ENCODE measurements at places on chromosomes 12 and 14. TPM values are rescaled to one million over a fixed set of nuclear protein-coding genes. Genes with fewer than 3 reads are reported as not detected.

The CLEC2A gene
- not detected for total RNA-seq

The TSPAN19 gene
- not detected for total RNA-seq

The AGAP2 gene
- 26.9 TPM for total RNA-seq

The CCDC177 gene
- not detected for total RNA-seq

The TSPAN8 gene
- not detected for total RNA-seq

The SLCO1A2 gene
- not detected for total RNA-seq

The KRT79 gene
- total RNA-seq = 0.19 TPM

The DHH gene
- 0.41 TPM for total RNA-seq

The ENDOU gene
- 0.26 TPM for total RNA-seq

The AQP6 gene
- not detected for total RNA-seq

The GPR132 gene
- 49.6 TPM for total RNA-seq

The STYK1 gene
- total RNA-seq = 1.6 TPM

The TEX22 gene
- total RNA-seq = 3.3 TPM

The RNF212B gene
- total RNA-seq = not detected

The IGFBP6 gene
- 9.2 TPM for total RNA-seq

GRCh38 chr14:99964979-99965378 is 100.2 kb upstream of the EVL start:
- no peak for DNase-seq

DNA sequence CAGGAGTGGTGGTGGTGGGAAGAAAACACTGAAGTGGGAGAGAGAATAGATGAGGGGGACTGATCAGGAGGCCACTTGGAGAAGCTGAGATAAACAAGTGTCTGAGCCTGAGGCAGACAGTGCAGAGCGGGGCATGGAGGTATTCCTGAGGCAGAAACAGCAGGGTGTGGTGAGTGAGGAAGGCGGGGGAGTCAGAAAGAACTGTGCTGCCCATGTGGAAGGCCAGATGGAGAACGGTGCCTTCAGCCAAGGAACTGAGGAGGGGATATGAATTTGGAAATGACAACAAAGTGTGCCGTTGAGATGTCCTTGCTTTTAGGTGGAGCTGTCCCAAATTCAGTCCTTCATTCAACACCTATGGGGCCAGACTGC is 13.7 kb downstream of the APPL2 start:
- DNase-seq = no peak

GRCh38 chr12:22257100-22257499 is 77.4 kb downstream of the ST8SIA1 start:
- no peak for DNase-seq

GRCh38 chr12:102976609-102977280 is 19.3 kb downstream of the ASCL1 start:
- no peak for DNase-seq

DNA sequence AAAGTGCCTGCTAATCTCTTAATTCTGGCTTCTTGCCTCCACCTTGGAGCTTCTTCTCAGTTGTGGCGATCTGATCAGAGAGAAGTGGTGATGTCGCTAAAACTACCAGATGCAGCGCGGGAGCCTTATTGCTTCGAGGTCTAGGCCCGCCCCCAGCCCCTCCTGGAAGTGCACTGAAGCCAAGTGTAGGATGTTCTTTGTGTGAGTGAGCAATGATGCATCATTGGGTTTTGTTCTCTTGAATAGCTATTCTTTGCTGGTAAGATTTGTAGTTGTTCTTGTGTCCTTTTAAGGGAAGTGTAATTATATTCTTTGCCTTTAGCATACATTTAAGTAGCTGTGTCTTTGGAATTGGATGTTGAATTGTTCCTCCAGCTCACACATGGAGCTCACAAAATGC is 35.8 kb downstream of the MTHFD1 start:
- peak; percentile 8 for DNase-seq

GRCh38 chr12:51721282-51721940 is 127.1 kb downstream of the FIGNL2 start:
- peak; percentile 65 for DNase-seq

- DNase-seq = no peak
These were observed 44.4 kb upstream of the KCNK13 start for GRCh38 chr14:90017371-90017770.

DNA sequence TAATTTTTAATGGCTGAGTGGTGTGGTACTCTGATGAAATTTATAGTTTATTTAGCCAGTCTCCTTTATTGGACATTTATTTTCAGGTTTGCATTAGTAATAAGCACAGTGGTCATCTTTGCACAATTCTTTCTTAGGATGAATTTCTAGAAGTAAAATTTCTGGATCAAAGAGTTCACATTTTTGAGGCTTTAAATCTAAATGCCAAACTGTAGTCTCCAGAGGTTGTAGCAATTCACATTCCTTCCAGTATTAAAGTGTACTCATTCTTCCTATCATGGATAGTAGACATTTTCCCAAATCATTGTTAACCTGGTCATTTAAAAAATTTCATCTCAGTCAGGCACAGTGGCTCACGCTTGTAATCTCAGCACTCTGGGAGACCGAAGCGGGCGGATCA is 24.8 kb downstream of the SLC39A9 start:
- no peak for DNase-seq

- no peak for DNase-seq
These were observed 8.8 kb upstream of the LGR5 start for GRCh38 chr12:71430756-71431155.

DNA sequence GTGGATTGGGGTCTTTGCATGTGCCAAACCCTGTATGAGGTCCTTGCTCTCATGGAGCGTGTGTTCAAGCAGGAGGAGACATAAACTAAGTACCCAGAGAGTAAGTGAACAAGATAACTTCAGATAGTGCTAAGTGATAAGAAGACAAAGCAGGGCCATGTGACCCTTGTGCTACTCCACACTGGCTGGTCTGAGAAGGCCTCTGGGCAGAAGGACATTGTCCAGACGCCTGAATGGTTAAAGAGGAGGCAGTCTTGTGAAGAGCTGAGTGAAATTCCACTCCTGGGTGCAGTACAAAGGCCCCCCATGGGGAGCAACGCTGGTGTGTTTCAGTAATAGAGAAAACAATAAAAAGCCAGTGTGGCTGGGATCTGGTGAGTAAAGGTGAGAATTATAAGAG is 93.3 kb upstream of the RIC8B start:
- no peak for DNase-seq

DNA sequence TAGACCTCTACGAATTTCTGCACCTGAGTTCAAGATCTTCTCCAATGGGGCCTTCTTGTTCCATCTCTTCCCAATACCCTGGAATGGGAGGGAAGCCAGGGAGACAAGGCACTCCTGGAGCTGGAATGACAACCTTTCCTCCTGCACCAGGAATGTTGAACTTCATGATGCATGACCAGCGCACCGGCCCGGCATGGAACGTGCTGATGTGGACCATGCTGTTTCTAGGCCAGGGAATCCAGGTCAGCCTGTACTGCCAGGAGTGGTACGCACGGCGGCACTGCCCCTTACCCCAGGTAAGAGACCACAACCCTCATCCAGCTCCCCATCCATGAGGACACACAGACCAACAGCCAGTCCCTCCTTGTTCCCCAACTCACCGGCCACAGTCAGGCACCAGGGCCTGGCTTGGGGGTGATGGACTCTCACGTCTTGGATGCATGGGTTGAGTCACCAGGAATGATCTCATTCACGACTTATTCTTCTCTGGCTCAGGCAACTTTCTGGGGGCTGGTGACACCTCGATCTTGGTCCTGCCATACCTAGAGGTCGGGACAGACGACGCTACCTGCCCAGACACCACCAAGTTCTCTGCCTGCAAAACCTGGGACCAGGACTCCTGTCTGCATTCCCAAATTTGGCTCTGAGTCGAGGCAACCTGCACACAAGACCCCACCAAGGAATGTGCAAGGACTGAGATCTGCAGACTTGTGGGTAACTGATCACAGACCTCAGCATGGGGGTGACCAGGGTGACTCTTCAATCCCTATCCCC is 20.5 kb downstream of the SOAT2 start:
- no peak for DNase-seq

- DNase-seq = peak; percentile 6
These were observed 99.9 kb downstream of the PHETA1 start for GRCh38 chr12:111268738-111269572.

DNA sequence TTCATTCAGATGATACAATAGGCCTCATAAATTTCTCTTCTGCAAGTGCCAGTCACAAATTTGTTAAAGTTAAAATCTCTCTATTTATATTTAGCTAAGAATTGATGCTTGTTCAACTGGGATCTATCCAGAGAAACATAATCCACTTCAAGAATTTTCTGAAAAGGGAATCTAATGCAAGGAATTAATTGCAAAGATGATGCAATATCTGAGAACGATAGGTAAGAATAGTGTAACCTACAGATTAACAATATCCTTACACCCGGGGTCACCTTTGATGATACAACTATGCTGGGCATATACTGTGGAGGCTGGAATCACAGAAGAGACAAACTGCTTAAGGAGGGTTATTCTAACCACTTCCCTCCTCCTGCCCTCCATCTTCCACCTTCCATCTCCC is 295.1 kb downstream of the FOXG1 start:
- DNase-seq = no peak

- DNase-seq = no peak
These were observed 46.0 kb upstream of the CCDC175 start for GRCh38 chr14:59622631-59623030.

- no peak for DNase-seq
These were observed 16.0 kb upstream of the KRT86 start for GRCh38 chr12:52258335-52258901.

DNA sequence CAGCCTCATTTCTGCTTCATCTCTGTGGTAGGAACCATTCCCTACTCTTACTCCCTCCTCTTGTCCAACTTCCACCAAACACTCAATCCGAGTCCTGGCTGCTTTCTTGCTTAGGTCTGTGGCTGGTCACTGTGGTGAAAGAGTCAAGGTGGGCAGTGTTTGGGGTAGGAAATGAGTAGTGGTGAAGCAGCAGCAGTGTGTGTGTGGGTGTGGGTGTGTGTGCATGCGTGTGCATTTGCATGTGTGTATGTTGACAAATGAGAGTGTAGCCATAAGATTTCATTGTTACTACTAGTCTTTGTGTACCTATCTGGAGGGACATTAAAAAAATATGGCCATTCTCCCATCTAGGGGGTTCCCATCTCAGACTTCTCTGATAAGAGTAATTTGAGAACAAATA is 78.6 kb upstream of the SCN8A start:
- DNase-seq = no peak

DNA sequence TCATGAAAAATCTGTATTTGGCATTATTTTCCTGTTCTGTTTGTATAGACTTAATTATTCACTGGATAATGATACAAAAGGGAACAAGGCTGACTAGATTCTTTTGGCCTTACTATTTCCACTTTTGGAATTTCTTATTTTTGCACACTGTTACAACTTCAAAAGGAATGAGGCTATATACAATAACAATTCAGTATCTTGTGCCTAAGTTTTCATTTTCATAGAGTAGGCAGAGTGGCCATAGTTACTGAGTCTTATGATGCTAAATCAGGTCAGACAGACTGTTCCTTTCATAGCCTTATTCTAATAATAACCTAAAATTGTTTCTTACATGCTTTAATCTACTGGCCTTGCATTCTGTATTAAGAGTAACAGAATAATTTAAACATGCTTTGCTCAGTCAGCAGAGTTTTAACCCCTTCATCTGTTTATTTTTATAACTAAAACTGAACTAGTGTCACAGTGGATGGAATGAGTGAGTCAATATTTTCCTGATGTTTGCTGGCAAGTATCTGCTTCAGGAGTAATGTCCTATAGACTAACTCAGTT is 10.5 kb downstream of the TTC8 start:
- DNase-seq = no peak

GRCh38 chr14:94682736-94683135 is 70.5 kb downstream of the SERPINA3 start:
- DNase-seq = no peak

GRCh38 chr14:98015921-98016320 is 1218.7 kb downstream of the VRK1 start:
- DNase-seq = no peak

GRCh38 chr12:31321186-31321896 is 4.6 kb downstream of the SINHCAF start:
- DNase-seq = peak; percentile 24

DNA sequence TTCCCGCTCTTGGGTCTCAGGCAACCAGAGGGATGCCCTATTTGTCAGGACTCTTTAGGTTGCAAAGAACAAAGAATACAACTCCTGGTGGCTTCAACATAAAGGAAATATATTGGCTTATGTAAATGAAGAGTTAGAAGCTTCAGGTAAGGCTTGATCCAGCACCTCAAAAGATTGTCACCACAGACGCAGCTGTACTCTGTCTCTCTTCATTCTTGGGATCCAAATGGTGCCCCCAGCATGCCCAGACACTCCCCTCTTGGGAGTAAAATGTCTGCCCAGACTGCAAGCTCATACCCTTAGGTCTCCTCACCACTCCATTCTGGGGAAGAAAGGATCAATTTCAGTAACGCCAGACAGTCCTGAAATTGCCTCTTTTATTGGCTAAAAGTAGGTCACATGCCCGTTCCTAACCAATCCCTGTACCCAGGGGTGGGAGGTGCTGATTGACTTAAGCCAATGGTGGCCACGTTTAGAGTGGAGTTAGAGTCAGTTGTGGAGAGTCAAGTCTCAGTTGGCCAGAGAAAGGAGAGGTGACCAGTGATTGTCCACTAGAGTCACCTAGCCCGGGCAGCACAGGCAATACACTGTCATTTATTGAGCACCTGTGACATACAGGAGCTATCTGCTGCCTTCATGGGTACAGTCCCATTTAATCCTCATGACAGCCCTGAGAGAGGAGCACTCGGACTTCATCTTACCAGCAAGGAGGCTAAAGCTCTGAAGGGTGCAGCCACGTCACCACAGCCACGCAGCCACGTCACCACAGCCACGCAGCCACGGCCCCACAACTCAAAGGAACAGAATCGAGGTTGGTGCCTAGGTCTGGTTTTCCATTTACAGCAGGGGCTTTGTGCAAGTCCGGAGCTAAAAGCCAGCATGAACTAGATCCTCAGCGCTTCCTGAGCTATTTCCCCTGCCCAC is 19.7 kb upstream of the BEGAIN start:
- DNase-seq = no peak

GRCh38 chr12:52073531-52074381 is 4.0 kb downstream of the ATG101 start:
- no peak for DNase-seq

DNA sequence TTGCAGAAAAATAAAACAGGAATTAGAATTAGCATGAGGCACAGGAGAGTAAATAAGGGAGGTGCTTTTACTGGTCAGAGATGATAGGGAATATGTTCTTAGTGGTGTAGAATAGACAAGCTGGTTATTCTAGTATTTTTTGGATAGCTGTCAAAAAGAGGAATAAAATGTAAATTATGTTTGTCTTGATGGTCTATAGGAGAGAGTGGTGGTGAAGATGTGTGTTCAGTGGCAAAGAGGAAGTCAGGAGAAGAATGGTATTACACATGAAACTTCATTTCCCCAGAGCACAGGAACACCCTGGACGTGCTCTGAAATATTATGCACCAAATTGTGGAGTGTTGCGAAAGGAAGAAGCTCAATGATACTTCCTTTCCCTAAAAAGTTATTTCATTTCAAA is 27.8 kb downstream of the MUCL1 start:
- no peak for DNase-seq

DNA sequence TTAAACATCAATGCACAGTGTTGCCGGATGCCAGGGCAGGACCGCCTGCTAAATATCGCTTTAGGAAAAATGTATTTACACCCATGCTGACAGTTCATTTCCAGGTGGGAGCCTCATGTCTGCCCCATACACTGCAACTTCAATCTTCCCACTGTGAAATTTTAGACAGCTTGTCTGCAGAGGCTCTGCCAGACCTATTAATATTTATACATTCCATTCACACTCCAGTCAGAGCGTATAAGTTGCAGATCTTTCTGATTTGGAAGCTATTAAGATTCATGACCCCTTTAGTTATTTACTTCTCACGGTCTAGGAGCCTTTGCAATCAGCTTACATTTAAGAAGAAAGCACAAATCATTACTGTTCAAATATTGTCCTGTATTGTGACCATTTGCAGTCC is 357.4 kb downstream of the ATP23 start:
- no peak for DNase-seq

GRCh38 chr14:29798108-29798663 is 129.5 kb downstream of the PRKD1 start:
- no peak for DNase-seq

Data from activated T-cell treated with anti-CD3 and anti-CD28 coated beads, Interleukin-2, amount 50 U/mL, for 72 hours (primary cell).